Mesothelial cell of epicardium (in vitro differentiated cells): ENCODE measurements at places on chromosomes 6 and 20. TPM values are rescaled to one million over a fixed set of nuclear protein-coding genes. Genes with fewer than 3 reads are reported as not detected.

DNA sequence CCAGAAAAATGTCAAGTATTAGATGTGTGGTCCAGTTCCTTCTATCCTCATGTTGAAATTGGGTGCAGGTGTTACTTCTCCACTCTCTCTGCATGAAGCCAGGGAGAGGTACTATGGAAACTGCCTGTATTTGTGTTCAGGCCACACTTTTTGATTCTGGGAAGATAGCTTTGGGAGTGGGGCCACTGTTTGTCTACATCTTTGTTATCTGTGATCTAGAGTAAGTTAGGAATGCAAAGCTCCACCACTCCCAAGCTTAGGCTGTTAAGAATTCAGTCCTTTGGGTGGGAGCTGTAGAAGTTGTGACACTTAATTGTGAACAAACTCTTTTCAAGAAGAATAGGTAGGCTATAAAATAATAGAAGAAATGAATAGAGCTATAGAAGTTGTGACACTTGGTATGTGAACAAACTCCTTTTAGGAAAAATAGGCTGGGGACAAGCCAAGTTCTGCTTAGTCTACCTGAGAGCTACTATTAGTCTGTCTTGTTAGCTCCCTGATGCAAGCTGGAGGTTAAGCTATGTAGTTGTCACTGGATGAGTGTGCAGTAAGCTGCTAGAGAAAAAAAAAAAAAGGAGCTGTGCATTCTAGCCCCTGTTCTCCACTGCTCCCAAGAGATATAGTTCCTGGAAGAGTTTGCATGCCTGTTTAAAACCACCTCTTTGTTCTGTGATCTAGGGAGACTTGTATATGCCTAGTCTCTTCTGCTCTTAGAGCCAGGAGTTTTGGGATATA is 7.1 kb upstream of the GFRAL start:
- H3K4me1 ChIP-seq = peaks cover 11% of the 10 kb centered on the region
- H3K36me3 ChIP-seq = no peaks in the 10 kb centered on the region
- H3K27me3 ChIP-seq = no peaks in the 10 kb centered on the region
- H3K4me3 ChIP-seq = no peak overlapping the region
- no peak for DNase-seq

DNA sequence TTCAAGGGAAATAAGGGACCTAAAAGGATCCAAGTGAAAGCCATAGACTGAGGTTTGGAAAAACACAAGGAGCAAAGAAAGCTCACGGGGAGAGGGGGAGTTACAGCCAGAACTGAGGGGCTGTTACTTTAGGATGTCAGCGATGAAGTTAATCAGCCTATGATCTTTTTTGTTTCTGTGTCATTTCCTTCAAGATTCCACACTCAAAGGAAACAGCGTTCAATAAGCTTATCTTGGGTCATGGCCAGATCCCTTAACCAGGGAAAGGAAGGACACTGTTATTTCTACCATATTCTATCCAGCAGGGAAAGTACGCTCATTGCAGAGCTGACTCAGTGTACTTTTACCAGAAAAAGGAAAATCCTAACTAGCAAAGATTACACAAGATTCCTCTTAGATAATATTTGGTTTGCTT is 132.8 kb downstream of the PFDN4 start:
- peak overlapping the region; percentile 7 for H3K27ac ChIP-seq
- H3K4me3 ChIP-seq = no peak overlapping the region
- no peaks in the 10 kb centered on the region for H3K36me3 ChIP-seq

DNA sequence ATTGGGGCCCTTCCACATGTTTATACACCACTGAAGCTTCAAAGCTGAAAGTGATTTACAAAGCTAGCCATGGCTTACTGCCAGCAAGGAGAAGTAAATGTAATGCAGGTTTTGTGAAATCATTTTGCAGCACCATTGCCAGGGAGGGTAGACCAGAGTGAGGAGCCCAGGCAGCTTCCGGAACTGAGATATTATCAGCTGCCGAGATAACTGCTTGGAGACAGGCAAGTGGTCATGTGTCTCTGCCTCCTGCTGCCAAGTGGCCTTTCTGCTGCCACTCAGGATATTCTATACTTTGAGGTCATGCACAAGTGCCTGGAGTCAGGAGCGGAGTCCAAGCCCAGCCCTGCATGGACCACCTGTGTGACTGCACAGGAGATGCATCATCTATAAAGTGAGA is 160.2 kb downstream of the SYNDIG1 start:
- no peaks in the 10 kb centered on the region for H3K27me3 ChIP-seq
- H3K4me1 ChIP-seq = peaks cover 32% of the 10 kb centered on the region
- no peak overlapping the region for H3K4me3 ChIP-seq
- H3K27ac ChIP-seq = no peak overlapping the region

DNA sequence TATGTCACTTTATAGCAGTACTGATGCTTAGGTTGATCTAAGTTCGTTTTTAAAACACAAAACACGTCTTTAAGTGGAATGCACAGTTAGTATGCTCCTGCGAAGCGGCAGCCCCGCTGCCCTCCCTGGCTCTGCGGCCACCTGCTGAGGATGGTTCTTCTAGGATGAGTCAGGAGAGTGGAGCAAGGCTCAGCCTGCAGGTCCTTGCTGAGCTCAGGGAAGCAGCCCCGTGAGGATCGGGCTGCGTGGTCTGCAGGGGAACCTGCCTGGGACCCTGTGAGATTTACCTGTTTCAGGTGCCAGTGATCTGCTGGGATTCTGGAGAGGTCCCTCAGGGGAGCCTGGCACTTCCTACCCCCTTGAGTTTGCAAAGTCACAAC is 57.5 kb downstream of the SYNJ2 start:
- peak overlapping the region; percentile 88 for H3K27ac ChIP-seq
- no peak overlapping the region for H3K4me3 ChIP-seq
- H3K36me3 ChIP-seq = peaks cover 23% of the 10 kb centered on the region
- peaks cover 54% of the 10 kb centered on the region for H3K4me1 ChIP-seq
- H3K27me3 ChIP-seq = no peaks in the 10 kb centered on the region

PPIL4 gene
- total RNA-seq = 38.1 to 40.3 TPM (median 39.8 TPM) in 3 replicates

DNA sequence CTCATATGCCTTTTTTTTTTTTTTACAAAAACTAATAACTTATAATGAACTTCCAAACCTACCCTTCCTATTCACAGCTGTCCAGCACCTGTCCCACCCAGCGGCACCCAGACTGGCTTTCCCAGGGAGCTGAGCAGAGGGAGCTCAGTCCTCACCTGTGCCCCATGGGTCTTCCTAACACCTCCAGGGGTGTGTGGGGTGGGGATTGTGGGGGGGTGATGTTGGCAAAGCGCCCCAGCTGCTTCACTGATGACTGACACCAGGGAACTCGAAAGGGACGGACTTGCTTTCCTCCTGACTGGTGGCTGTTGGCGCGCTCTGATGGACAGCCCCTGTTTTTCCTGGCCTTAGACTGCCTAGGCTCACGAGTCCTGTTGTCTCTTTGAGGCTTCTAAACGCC is 14.2 kb upstream of the SYNJ2 start:
- H3K4me3 ChIP-seq = no peak overlapping the region
- no peaks in the 10 kb centered on the region for H3K36me3 ChIP-seq
- peaks cover 18% of the 10 kb centered on the region for H3K4me1 ChIP-seq
- no peak for DNase-seq
- H3K27ac ChIP-seq = no peak overlapping the region
- no peaks in the 10 kb centered on the region for H3K27me3 ChIP-seq

OLIG3 gene
- 0.27 to 0.35 TPM (median 0.34 TPM) in 3 replicates for total RNA-seq

DNA sequence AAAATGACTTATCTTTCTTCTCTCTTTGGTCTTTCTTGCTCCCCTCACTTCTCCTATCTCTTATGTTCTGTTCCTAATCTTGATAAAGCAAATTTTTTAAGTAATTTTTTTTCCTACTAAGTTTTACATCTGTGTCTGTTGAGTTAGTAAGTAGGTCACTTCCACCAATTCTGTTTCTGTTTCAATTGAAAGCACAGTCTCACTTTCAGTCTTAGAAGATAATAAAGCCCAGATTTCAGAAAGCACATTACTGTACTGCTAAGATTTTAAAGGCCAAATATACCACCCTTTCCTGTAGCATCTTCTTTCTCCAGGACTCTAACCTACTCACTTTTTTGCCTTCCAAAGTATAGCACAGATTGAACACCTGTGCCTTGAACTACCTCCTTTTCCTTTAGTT is 866.1 kb upstream of the ADGRB3 start:
- H3K4me1 ChIP-seq = no peaks in the 10 kb centered on the region
- H3K36me3 ChIP-seq = no peaks in the 10 kb centered on the region
- DNase-seq = no peak
- H3K27ac ChIP-seq = no peak overlapping the region
- H3K4me3 ChIP-seq = no peak overlapping the region

- H3K4me3 ChIP-seq = no peak overlapping the region
- H3K27me3 ChIP-seq = no peaks in the 10 kb centered on the region
- no peak for DNase-seq
- peaks cover 3% of the 10 kb centered on the region for H3K36me3 ChIP-seq
Measured at GRCh38 chr20:9215539-9215938, 146.7 kb downstream of the PLCB4 start.

DNA sequence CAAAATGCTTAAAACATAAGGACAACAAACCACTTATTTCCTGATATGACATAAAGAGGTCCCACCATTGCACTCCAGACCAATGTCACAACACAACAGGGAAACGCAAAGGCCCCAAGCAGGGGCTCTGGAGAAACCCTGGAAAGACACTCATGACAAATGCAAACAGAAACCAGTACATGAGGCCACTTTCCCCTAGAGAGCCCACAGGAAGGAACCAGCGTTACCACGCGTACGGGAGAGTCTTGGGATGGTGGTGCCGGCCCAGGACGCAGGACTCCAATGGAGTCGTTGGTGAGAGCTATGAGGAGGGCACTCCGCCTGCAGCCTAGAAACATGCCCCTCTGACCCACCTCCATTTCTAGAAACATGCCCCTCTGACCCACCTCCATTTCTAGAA is 20.2 kb downstream of the GMEB2 start:
- no peak overlapping the region for H3K27ac ChIP-seq
- no peaks in the 10 kb centered on the region for H3K4me1 ChIP-seq
- no peak overlapping the region for H3K4me3 ChIP-seq

GRCh38 chr6:4316867-4317400 is 181.6 kb upstream of the ECI2 start:
- no peak overlapping the region for H3K4me3 ChIP-seq
- DNase-seq = no peak
- peaks cover 16% of the 10 kb centered on the region for H3K36me3 ChIP-seq
- peaks cover 50% of the 10 kb centered on the region for H3K4me1 ChIP-seq

GRCh38 chr20:44896583-44896982 is 11.1 kb downstream of the YWHAB start:
- no peak for DNase-seq
- peaks cover 3% of the 10 kb centered on the region for H3K36me3 ChIP-seq
- H3K27me3 ChIP-seq = no peaks in the 10 kb centered on the region
- no peak overlapping the region for H3K27ac ChIP-seq
- no peak overlapping the region for H3K4me3 ChIP-seq

GRCh38 chr6:118722829-118723813 is 71.7 kb upstream of the CEP85L start:
- H3K4me3 ChIP-seq = no peak overlapping the region
- H3K27me3 ChIP-seq = no peaks in the 10 kb centered on the region
- peaks cover 10% of the 10 kb centered on the region for H3K4me1 ChIP-seq

DNA sequence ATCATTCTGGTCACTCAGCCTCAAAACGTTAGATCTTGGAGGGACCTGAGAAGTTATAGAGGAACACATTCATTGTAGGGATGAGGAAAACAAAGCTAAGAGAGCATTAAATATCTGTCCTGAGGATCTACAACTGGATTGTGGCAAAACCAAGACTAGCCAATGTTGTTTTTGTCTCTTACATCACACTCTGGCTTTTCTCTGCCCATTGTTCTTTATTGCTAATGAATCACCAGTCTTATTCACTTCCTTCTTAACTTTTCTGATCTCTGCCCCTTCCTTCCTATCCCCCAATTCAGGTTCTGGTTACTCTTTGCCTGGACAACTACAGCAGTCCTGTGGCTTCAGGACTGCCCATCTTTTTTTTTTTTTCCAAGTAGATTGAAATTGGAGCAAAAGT is 57.0 kb upstream of the PREP start:
- H3K27me3 ChIP-seq = peaks cover 8% of the 10 kb centered on the region
- no peaks in the 10 kb centered on the region for H3K4me1 ChIP-seq
- H3K36me3 ChIP-seq = no peaks in the 10 kb centered on the region
- H3K4me3 ChIP-seq = no peak overlapping the region
- DNase-seq = no peak
- no peak overlapping the region for H3K27ac ChIP-seq

DNA sequence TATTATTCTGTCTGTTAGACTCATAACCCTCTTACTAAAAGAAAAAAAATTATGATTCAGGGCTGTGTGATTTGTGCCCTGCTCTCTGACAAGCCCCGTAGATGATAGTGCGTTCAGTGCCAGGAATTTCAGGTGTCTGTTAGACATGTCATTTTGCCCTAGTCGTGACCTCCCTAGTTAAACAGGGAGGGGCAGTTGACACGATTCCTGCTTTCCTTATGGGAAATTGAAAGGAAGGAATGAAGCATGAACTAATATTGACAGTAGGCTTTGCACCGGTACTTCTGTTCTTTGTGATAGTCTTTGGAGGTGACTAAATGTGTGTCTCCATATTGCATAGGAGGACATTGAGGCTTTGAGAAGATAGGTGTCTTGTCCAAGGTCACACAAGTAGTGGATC is 26.3 kb downstream of the RPRD1B start:
- peak overlapping the region; percentile 59 for H3K27ac ChIP-seq
- H3K4me1 ChIP-seq = peaks cover 30% of the 10 kb centered on the region
- H3K4me3 ChIP-seq = no peak overlapping the region
- peaks cover 29% of the 10 kb centered on the region for H3K36me3 ChIP-seq

- no peak overlapping the region for H3K4me3 ChIP-seq
- peaks cover 8% of the 10 kb centered on the region for H3K27me3 ChIP-seq
- DNase-seq = peak; percentile 49
- no peaks in the 10 kb centered on the region for H3K36me3 ChIP-seq
- no peak overlapping the region for H3K27ac ChIP-seq
Measured at GRCh38 chr20:23995905-23996666, 7.5 kb upstream of the GGTLC1 start.

ZNF334 gene
- total RNA-seq = 31.8 to 34.5 TPM (median 32.5 TPM) in 3 replicates

C6orf132 gene
- total RNA-seq = 22.4 to 23.9 TPM (median 22.5 TPM) in 3 replicates

DNA sequence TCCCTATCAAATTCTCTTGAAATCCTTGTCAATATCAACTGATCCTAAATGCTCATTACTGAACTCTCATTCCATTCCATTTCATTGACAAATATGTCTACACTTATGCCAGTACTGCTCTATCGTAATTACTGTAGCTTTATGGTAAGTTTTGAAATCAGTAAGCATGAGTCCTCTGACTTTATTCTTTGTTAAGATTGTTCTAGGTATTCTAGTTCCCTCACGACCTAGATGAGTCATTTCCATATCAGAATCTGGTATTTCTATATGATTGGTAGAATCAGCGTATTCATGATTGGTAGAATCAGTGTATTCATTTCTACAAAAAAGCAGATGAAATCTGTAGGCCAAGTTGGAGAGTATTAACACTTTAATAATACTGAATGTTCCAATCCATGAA is 318.6 kb upstream of the RUNX2 start:
- no peak overlapping the region for H3K27ac ChIP-seq
- H3K4me3 ChIP-seq = no peak overlapping the region
- H3K27me3 ChIP-seq = no peaks in the 10 kb centered on the region
- no peak for DNase-seq
- peaks cover 31% of the 10 kb centered on the region for H3K36me3 ChIP-seq

MUCL3 gene
- not detected in 3 replicates for total RNA-seq
